ENCODE measurements at places on chromosomes 6 and 20.

DNA sequence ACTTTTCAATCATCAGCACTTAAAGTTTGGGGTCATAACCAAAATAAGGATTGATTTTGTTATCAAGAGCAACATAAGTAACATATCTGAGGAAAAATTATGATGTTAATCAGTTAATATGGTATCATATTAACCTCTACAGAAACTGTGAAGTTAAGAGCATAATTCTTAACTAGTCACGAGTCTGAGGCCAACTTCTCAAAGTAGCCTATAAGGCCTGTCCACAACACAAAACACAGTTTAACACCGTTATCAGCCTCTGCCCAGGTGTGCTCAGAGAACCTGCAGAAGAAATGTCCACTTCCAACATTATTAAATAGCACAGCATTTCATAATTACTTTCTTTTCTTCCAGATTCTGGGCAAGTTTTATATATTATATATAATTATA lies 1.1 kb downstream of the STX7 start:
- no peak for DNase-seq

GRCh38 chr6:36742146-36742545 lies 44.5 kb downstream of the RAB44 start:
- DNase-seq: no peak

DNA sequence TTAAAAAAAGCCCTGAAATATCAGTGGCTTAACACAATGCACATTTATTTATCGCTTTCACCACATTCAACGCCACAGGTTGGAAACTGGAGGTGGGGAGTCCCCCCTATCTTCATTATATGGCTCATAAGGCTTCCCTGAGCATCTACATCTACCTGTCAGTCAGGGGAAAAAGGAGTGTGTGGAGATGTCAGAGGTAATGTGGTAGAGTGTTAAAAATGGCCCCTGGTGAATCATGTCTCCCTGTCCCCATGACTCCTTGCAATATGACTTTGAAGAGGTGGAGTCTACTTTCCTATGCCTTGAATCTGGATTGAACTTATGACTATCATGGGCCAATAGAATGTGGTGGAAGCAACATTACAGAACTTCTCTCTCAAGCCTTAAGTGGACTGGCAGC lies 65.5 kb upstream of the BTBD3 start:
- DNase-seq: no peak

DNA sequence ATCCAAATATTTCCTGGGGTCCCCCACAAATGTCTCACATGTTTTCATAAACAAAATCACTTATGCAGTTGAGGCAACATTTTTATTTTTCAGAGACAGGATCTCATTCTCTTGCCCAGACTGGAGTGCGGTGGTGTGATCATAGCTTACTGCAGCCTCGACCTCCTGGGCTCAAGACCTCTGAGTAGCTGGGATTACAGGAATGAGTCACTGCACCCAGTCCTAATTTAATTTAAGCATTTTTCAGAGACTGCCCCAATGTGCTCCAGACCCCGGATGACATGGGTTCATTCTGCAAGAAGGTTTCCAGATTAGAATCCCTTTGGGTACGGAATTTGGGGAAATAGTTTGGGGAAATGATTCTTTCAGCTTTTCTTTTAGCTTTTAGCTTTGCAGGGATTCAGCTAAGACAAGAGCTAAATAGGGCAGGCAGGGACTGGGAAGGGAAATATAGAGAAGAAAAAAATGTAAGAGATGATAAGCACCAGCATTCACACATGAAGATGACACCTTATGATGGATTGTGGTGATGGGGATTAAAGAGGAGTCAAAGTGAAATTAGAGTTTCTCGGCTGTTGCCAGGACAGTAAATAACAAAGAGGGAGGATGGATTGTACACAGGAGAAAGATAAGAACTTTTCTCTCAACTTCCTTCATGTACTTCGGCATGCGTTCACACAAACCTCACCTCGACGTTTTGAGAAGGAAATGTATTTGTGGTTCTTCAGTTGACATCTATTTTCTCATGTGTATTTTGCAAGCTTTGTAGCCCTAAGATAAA lies 169.4 kb upstream of the TAB2 start:
- DNase-seq: no peak

DNA sequence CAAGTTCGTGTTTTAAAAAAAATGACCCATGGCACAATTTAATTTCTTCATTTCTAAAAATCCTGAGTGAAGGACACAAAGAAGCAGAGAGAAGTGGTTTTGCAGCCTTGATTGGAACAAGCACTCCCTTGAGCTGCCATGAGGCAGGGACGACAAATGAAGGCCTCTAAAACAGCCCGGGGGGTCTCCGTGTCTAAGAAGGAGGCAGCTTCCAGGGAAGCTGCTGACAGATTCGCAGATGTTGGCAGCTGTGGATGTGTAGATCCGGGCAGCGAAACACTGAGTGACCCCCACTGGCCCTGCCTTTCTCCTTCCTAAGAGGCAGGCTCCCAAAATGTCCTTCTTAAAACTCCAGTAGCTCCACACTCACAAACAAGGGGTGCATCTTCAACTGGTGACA lies 9.6 kb upstream of the LBP start:
- no peak for DNase-seq

DNA sequence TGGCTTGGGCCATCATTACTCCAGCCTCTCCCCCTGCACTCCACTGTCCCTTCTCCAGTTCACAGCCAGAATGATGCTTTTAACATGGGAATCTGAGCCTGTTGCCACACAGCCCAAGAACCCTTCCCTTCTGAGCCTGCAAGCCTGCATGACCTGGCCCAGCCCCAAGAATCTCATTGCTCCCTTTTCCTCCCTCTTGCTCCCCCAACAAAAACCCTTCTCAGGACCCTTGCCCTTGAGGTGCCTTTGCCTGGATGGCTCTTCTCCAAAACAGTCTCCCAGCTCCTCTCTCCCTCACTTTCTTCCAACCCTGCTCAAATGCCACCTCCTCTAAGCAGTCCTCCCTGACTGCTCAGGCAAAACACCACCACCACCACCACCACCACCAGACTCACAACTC lies 157.2 kb downstream of the ANKRD60 start:
- no peak for DNase-seq

DNA sequence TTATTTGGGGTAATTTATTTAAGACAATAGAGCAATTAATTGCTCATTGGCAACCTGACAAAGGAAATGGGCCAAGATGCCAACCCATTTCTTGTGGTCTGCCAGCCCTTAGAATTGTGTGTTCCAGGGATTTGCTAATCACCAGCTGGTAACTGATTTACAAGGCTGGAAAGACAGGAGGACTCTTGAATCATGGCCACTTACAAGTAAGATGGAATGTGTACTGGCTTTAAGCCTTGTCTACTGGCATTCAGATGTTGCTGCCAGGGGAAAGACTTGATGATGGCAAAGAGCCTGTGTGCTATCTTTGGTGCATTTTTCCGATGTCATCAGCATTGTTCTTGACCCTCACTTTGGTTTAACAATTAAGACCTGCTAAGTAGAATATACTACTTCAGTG lies 91.0 kb downstream of the BCKDHB start:
- DNase-seq: no peak

GRCh38 chr6:139586273-139586672 lies 211.8 kb upstream of the CITED2 start:
- DNase-seq: no peak

GRCh38 chr6:97702248-97702647 lies 419.2 kb upstream of the MMS22L start:
- DNase-seq: no peak

DNA sequence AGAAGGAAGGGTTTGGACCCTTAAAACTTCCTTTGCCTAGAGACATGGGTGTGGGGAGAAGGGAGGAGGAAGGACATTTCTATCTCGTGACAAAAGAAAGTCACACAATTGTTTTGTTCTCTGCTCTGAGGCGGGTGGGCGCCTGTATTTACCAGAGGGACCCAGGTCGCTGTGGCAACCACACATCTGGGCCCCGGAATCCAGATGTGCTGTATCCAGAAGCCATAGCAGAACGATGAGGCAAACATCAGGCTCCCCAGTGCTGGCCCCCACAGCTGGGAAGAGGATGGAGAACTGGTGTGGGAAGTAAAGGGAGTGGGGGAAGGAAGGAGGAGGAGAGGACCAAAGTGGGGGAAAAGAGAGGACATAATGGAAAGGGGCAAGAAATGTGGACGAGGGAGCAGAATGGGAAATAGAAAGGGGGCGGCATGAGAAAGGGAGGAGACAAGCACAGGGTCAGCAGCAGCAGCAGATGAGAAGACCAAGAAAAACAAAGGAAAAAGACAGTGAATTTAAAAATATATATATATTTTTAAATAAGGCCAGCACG lies 3.4 kb upstream of the TNXB start:
- DNase-seq: no peak

GRCh38 chr6:93848031-93848742 lies 428.8 kb upstream of the EPHA7 start:
- DNase-seq: no peak

GRCh38 chr20:58513580-58514285 lies 1.5 kb downstream of the APCDD1L start:
- DNase-seq: no peak

GRCh38 chr20:62320581-62321354 lies 18.0 kb downstream of the ADRM1 start:
- no peak for DNase-seq

DNA sequence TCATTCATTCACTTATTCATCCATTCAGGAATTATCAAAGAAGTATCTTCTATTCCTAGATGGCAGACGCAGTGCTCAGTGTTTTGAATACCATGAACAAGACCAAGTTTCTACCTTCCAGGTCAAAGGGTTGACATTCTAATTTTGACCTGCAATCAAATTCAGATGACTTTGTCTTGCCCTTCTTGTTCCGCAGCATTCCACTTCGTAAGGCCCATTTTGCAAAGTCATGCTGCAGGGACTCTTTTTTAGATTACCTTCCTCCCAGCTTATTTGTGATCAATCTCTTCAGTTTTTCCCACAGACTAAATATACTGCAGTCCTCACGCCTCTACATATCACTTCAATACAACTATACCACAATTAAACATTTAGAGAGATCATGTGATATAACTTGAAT lies 7.1 kb upstream of the TAAR1 start:
- no peak for DNase-seq

GRCh38 chr6:71410164-71410566 lies 121.6 kb downstream of the OGFRL1 start:
- DNase-seq: no peak

DNA sequence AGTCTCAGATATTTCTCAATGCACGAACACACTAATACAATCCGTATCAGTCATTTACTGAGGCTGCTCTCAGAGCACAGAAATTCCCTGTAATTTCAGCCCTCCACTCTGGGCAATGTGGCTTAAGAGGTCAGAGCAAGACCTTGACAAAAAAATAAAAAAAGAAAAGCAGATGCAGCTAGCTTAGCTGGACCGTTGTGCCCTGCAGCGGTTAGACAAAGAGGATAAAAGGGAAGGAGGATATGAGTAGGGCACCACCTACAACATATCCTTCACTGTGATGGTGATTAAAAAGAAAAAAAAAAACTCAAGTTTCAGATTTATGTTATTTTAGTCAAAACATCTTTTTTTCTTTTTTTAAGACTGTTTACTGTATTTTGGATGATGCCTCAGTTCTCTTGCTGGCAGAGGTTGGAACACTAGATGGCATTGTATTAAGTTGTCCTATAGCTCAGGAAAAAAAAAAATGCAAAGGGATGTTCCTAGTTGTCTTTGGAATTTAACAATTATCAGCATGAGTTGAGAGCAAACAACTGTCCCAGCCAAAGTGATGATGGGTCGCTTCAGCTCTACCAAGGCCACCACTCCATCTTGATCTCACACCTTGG lies 59.9 kb downstream of the ANKEF1 start:
- no peak for DNase-seq

DNA sequence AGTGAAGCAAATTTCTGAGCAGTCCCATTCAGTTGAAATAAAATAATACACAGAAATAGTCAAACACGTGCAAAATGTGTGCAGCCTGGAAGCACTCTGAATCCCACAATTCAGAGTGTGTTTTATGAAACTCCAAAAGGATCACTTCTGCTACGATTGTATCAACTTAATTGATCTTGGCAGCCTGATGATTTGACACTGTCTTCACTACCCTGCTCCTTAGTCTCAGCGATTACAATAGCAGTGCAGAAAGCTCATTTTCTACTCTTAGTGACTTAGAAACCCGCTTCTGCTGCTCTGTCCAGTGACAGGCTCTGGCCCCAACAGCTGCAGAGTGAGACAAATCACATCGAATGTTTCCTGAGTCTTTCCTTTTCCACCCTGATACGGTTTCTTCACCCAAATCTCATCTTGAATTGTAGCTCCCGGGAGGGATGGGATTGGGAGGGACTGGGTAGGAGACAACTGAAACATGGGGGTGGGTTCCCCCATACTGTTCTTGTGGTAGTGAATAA lies 16.2 kb upstream of the EMILIN3 start:
- DNase-seq: no peak

DNA sequence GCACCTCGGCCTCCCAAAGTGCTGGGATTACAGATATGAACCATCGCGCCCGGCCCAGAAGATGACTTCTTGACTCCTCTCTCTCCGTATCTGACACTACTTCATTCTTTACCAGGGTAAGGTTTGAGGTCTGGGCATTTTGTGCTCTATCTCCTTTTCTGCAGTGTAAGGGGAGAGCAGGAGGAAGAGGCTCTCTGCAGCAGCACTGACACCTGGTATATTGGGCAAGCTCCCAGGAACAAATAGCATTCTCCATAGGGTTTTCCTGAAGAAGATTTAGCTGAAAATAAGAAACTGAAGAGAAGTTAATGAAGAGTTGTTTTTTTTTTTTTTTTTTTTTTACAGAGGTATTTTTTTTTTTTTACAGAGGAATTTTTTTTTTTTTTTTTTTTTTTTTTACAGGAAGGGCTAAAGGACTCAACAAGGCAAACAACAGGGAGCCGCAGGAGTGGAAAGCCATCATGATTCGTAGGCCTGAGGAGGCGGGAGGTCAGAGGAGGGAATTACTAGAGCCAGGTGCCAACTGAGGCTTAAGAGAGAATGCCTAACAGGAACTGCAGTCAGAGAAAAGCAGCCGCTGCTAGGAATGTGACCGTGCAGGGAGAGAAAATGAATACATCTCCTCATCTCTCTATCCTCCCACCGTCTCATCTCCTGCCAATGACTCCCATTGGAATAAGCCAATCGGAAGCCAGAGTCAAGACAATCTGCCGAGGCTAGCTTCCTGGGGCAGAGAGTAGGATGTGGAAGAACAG lies 34.7 kb upstream of the ADGRF4 start:
- no peak for DNase-seq

GRCh38 chr6:9458424-9458823 lies 956.5 kb downstream of the TFAP2A start:
- no peak for DNase-seq

DNA sequence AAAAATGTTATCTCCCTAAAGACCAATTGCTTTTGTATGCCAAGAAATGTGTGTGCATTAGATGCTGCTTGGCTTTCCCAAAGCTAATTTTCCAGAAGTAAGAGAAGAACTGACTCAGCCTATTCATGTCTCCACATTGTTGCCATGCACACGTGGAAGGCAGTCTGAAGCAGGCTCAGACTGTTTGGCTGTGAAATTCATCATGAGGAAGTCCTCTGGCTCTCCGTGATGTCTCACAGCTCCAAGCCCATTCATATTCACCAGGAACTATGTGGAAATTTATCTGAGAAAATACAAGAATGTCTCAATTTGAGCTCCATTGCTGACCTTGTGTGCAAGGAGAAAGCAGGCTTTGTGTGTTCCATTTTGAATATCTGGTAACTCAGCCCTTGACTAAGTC lies 1022.2 kb upstream of the GJE1 start:
- DNase-seq: no peak

Data from T-helper 22 cell (primary cell).